ENCODE measurements at places on chromosomes 6 and 20. TPM values are rescaled to one million over a fixed set of nuclear protein-coding genes. Genes with fewer than 3 reads are reported as not detected.

DNA sequence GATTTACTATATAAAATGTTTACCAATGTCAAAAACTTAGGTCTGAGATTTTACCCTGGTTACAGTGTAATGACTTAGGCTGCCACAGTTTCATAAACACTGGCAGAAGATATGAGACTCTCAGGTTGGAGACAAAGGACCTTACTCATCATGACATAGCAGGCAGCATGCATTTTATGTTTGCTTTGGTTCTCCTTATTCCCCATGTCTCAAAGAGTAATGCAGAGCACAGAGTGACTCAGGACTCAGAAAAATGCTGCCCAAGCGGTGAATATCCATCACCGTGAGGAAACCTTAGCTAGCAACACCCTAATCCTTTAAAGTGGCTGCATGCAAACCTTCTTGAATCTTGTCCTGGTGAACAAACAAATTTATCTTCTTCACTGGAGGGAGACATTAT, 112.1 kb upstream of the EYS start:
- no peak overlapping the region for H3K4me3 ChIP-seq
- H3K36me3 ChIP-seq = no peaks in the 10 kb centered on the region
- H3K27ac ChIP-seq = no peak overlapping the region
- H3K27me3 ChIP-seq = no peaks in the 10 kb centered on the region
- DNase-seq = no peak

The FNDC11 gene
- total RNA-seq = 0.32 TPM

The TINAG gene
- not detected for total RNA-seq

The ASIP gene
- total RNA-seq = not detected

- no peak for DNase-seq
- no peaks in the 10 kb centered on the region for H3K4me1 ChIP-seq
- H3K4me3 ChIP-seq = no peak overlapping the region
- H3K36me3 ChIP-seq = no peaks in the 10 kb centered on the region
- no peaks in the 10 kb centered on the region for H3K27me3 ChIP-seq
- no peak overlapping the region for H3K27ac ChIP-seq
Measured at GRCh38 chr20:43017241-43018030, 172.3 kb downstream of the PTPRT start.

The CRIP3 gene
- total RNA-seq = 0.90 TPM

DNA sequence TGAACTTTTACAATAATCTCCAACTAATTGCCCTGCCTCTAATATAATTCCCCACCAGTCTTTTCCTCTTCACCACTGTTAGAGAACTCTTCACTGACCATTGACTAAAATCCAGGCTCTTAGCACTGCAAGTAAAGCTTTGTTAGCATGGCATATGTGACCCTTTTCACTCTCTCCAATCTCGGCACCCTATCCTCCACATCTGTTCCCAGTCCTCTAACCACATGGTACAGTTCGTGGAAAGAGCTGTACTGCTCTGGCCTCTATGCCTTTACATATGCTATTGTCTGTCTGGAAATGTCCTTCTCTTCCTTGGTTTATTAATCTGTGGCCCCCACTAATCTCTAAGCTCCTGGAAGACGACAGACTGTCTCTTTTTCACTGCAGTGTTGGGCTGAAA, 63.0 kb upstream of the EIF2S2 start:
- no peak overlapping the region for H3K4me3 ChIP-seq
- no peak for DNase-seq
- no peaks in the 10 kb centered on the region for H3K4me1 ChIP-seq
- no peaks in the 10 kb centered on the region for H3K36me3 ChIP-seq

DNA sequence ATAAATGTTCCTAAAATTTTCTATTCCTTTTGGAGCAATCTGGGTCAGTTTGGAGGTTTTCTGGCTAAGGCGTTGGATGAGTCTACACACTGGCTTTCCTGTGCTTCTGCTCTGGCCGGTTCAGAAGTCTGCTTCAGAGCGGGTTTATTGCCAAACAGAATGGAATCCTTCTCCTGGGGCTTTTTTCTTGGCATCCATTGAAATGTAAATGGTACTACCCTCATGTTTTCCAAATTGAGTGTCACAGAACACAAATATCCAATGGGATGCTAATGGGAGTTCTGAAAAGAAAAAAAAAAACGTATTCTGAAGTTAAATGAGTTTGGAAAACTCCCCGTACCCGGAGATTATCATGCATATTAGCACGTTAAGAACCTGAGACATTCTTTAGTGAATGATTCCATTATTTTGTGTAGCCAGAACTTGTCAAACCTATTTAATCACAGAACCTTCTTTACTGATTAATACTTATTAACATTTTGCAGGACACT, 930.3 kb downstream of the QKI start:
- H3K4me3 ChIP-seq = no peak overlapping the region
- H3K27me3 ChIP-seq = no peaks in the 10 kb centered on the region
- H3K27ac ChIP-seq = no peak overlapping the region
- H3K4me1 ChIP-seq = no peaks in the 10 kb centered on the region

GRCh38 chr6:2204272-2204671, 41.1 kb downstream of the GMDS start:
- no peak overlapping the region for H3K27ac ChIP-seq
- peaks cover 6% of the 10 kb centered on the region for H3K4me1 ChIP-seq
- DNase-seq = no peak
- no peaks in the 10 kb centered on the region for H3K27me3 ChIP-seq
- H3K4me3 ChIP-seq = no peak overlapping the region

- H3K4me1 ChIP-seq = no peaks in the 10 kb centered on the region
- no peak for DNase-seq
- H3K36me3 ChIP-seq = no peaks in the 10 kb centered on the region
- no peaks in the 10 kb centered on the region for H3K27me3 ChIP-seq
Measured at GRCh38 chr6:140041571-140042332, 667.3 kb upstream of the CITED2 start.

The BMP2 gene
- total RNA-seq = 22.7 TPM

The GGTLC1 gene
- total RNA-seq = 105 TPM

The ZNF292 gene
- 34.0 TPM for total RNA-seq

The TREM1 gene
- 61.2 TPM for total RNA-seq

The IPCEF1 gene
- total RNA-seq = 8.8 TPM
